ENCODE measurements at places on chromosomes 4 and X.

- no peak for DNase-seq
Measured at GRCh38 chrX:49177873-49178480, 6.3 kb downstream of the PLP2 start.

GRCh38 chr4:140662082-140662869, 93.5 kb upstream of the UCP1 start:
- DNase-seq, result no peak

DNA sequence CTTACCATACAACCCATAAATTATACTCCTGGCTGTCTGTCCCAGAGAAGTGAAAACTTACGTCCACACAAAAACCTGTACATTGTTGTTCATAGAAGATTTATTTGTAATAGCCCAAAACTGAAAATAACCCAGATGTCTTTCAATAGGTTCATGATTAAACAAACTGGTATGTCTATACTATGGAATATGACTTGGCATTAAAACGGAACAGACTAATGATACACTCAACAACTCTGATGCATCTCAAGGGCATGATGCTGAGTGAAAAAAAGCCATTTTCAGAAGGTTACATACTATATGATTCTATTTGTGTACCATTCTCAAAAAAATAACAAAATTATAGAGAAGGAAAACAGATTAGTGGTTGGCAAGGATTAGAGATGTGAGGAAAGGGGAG, 11.6 kb upstream of the MND1 start:
- no peak for DNase-seq

DNA sequence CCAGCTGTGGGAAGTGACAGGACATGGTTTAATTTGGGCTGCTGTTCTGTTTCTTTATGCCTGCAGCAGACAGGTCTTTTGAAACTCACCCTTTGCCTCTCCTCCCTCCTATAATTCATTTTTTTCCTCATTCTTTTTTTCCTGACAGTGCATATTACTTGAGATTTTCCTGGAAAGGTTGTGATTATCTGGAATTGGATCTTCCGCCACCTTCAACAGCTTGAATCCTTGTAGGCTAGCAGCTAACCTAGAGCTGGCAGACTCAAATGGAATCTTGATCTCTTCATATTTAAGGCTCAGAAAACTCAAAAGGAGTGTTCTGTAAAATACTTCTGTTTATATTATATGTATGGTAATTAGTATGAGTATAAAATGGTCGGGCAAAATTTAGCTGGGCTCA, 49.3 kb upstream of the CLCN4 start:
- DNase-seq, result no peak

GRCh38 chr4:137861682-137862081, 329.4 kb upstream of the PCDH18 start:
- DNase-seq, result no peak

Data from PC-9 (cell line).